ENCODE measurements at places on chromosomes 13 and 19.

- DNase-seq: no peak
These were observed 144.0 kb downstream of the IRS2 start for GRCh38 chr13:109642358-109642757.

GRCh38 chr19:1756705-1757465 lies 3.6 kb downstream of the ONECUT3 start:
- no peak for DNase-seq

- DNase-seq: no peak
These were observed 717.4 kb upstream of the SPRY2 start for GRCh38 chr13:81058211-81058915.

DNA sequence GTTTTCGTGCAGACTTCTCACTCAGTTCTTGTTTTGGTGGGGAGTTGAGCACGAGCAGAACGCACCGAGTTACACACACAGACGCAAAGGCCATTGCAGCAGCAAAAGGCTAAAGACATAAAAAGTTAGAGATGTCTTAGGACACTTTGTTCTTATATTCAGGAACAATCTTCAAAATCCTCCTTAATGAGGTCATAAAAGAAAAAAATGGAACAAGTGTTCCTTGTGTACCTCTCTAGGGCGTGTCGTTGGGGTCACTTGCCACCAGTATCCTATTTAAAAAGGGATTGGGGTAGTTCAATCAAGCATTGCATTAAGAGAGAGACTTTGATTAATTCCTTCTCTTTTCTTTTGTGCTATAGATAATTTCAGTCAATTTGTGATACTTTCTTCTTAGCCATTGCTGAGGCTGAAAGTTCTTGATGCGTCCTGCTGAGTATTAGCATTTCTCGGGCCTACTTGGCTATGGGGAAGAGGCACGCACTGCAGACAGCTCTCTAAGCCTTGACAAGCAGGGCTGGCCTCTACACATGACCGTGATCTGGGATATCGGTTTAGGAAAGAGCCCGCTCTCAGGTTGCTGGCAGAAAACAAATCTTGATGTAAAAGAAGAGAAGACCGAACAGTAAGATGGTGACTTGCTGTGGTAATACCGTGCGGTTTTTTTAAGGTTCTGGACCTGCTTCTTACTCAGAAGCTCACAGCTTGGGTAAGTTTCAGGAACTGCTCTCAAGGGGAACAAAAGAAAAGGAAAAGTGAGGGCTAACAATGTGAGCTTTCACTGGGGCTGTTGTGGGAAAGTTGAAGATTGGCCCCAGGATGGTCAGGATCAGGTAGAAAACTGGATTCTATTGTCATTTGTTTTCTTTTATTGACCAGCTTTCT lies 223.6 kb downstream of the TM9SF2 start:
- no peak for DNase-seq

- no peak for DNase-seq
These were observed 2635.6 kb upstream of the PCDH20 start for GRCh38 chr13:64051278-64051677.

DNA sequence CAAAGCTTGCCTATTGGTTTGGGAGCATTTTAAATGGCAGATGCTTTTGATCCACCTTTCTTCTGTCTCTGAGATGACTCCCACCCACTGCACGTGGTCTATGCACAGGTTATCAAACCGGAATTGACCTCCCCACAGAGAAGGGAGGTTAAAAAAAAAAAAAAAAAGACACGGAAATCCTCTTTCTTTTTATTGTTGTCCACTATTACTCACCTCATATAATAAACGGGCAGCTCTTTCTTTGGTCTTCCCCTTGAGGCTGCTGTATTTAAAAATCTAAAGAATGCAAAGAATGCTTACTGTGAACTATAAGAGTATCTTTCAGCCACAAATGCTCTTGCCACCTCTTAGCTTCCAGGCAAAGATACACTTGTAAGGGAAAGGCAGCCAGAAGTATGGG lies 329.7 kb downstream of the NDFIP2 start:
- no peak for DNase-seq

DNA sequence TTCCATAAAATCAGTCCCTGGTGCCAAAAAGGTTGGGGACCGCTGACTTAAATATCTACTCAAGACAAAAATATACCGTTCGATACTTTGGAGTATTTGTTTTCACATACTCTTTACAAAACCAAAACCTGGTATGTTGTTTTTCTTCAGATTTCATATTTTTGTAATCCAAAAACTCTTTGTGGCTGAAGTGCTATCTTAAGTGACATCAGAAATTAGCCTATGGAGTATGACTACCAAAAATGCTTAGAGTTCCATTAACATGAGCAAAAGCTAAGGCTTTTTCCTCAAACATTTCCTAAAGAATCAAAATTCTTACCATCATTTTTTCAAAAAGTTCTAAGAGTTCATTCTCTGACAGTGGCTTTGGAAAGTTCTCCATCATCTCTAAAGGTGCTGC lies 52.0 kb downstream of the DIAPH3 start:
- DNase-seq: no peak

DNA sequence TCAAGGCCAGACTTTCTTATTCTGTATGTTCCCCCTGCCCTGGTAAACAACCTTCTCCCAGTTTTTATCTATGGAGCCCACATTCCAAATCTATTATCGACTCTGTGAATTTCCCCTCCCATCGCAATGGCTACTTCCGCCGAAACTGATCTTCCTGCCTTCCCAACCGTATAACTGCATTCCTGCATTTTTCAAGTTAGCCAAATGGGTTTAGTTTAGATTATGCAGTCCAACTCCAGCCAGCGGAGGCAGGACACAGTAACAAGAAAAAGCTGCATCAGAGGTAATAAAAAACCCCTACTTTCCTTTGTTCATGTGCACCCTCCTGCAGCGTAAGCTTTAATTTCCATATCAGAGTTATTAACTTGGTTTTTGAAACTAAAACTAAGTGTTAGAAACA lies 112.2 kb upstream of the ZNF91 start:
- DNase-seq: no peak

GRCh38 chr19:23787106-23787505 lies 28.4 kb upstream of the ZNF681 start:
- no peak for DNase-seq

DNA sequence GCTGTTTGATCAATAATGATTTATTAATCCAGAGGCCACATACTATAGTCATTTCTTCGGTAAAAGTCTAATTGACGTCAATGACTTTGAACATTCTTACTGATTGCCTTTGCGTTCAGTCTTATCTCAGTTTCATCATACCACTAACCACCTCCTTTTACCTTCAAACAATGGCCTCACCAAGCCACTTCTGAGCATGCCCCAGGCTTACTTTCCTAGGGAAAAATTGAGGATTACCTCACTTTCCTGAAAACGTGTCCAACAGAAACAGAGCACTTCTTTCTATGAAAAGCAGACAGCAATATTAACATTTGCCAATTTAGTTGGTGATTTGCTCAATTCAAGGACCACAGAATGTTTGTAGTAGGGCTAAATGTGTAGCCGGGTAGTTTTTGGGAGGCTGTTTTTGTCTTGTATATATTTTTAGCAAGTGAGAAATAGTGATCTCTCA lies 157.6 kb downstream of the KLF5 start:
- no peak for DNase-seq

DNA sequence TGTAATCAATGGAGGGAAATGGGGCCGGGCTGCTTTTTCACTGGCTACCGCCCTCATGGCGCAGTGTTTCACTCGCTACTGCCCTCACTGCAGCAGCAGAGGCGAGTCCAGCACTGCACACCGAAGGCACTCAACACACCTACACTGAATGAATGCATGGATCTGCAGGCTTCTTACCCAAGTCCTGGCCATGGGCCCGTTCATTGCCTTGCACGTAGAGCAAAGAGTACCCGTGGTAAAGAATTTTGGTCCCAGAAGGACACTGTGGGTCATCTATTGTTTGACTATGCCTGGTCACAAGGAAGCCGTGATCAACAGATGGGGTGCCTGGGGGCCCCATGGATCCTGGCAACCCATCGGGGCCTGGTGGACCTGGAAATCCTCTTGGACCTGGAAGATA lies 144.9 kb downstream of the COL4A1 start:
- no peak for DNase-seq

DNA sequence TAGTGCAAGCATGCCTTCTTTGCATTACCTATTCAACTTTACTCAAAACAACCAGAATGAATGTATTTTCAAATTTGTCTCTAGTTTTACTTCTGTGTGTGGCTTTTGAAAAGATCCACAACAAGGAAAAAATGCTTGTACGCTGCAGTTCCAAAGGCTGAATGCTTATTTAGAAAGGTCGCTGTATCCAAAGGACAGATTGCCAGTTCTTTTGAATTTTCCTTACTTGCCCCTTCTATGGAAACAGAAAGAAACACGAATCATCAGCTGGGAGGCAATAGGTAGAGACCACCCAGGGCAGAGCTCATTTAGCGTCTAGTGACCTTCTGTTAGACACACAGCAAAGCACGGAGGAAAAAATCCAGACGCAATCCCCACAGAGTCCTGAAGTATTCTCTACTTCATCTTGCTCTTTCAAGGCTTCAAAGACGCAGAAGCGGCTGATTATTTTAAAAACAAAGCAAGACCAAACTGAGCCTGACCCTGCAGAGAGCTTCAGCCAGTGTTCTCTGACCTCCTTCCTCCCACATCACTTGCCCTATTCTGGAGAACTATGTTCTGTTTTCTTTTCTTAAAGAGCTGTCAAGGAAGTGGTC lies 674.6 kb upstream of the SGCG start:
- DNase-seq: no peak

DNA sequence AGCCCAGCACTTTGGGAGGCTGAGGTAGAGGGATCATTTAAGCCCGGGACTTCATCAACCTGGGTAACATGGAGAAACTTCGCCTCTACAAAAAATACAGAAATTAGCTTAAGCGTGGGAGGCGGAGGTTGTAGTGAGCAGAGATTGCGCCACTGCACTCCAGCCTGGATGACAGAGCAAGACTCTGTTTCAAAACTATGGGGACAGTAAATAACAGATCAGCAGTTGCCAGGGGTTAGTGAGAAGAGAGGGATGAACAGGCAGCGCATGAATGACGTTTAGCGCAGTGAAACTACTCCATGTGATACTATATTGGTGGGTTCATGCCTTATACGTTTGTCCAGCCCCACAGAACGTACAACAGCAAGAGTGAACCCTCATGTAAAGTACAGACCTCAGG lies 7.1 kb upstream of the ICAM3 start:
- DNase-seq: peak; percentile 75

- no peak for DNase-seq
These were observed 7.0 kb downstream of the RFX1 start for GRCh38 chr19:13999085-13999484.

- DNase-seq: peak; percentile 13
These were observed 67.2 kb downstream of the CEBPG start for GRCh38 chr19:33440682-33441081.

DNA sequence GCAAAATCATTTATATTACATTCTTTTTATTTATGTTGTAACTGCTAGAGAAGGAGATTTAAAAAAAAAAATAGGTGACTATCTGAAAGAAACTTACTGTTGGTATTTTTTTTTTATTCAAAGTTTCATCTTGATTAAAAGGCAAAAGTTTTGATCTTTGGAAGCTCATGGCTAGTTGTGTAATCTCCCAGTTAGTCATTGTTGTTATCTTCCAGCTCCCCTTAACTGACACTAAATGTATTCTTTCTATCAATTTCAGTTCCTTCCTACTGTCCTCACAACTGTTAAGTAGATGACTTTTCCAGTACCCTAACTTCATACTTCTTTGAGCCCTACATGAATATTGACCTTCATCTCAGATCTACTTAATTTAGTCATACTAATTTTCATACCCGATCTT lies 71.1 kb downstream of the PIBF1 start:
- no peak for DNase-seq

- no peak for DNase-seq
These were observed 1.1 kb downstream of the A1BG start for GRCh38 chr19:58351990-58352755.

DNA sequence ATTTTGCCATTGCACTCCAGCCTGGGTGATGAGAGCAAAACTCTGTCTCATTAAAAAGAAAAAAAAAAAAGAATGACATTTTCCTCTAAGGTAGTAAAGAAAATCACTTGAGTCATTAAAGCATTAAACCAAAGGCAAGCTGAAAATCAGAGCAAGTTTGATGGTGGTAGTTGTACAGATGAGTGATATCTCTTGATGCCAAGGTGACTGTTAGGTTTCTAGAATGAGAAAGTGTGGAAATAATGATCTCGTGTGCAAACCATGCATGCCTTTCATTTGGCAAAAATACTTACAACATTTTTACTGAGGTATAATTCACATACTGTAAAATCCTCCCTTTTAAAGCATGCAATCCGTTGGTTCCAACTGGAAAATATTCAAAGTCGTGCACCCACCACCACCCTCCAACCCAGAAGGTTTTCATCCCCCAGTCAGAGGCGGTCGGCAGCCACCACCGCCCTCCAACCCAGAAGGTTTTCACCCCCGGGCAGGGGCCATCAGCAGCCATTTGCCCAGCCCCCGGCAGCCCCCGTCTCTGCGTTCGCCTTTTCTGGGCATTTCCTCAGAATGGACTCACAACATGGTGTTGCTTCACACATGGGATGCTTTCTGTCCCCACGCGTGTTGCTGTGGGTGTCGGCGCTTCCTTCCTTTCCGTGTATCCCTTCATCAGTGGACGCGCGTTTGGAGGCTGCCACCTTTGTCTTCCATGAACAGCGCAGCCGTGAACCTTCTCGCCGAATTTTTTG lies 90.2 kb downstream of the ATP11A start:
- no peak for DNase-seq

DNA sequence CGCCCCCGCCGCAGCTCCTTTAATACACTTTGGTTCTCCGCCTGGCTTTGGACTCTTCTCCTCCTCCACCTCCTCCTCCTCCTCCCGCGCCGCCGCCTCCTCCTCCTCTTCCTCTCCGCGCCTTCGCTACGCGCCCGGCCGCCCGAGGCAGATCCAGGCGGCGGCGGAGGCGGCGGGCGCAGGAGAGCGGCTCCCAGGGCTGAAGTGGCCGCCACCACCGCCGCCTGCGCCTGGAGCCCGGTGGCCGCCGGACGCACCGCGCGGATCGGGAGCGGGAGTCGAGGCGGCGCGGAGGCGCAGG lies at the start of gene ZIC2:
Gene ZIC2, plus strand, starts transcription at position 50 of the 301 bp plus-strand sequence. CDS start 281 bp downstream, outside the sequence.
- peak; percentile 27 for DNase-seq

GRCh38 chr19:38378866-38379265 lies 4.5 kb downstream of the PSMD8 start:
- DNase-seq: no peak

DNA sequence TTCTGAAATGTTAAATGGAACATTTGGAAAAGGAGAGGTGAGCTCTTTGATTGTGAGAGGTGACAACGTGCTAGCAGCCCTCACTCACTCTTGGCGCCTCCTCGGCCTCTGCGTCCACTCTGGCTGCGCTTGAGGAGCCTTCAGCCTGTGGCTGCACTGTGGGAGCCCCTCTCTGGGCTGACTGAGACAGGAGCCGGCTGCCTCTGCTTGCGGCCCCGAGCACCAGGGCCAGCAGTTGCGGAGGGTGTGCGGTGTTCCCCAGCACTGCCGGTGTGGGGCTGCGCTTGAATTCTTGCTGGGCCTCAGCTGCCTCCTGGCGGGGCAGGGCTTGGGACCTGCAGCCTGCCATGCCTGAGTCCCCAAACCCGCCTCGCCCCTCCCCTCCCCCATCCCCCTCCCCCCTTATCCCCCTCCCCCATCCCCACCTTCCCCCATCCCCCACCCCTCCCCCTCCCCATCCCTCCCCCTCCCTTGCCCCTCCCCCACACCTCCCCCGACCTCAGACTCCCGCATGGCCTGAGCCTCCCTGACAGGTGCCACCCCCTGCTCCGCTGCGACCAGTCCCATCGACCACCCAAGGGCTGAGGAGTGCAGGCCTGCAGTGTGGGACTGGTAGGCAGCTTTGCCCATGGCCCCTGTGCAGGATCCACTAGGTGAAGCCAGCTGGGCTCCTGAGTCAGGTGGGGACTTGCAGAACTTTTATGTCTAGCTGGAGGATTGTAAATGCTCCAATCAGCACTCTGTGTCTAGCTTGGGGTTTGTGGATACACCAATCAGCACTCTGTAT lies 411.0 kb downstream of the OLFM4 start:
- no peak for DNase-seq

- no peak for DNase-seq
These were observed 10.2 kb downstream of the UTP14C start for GRCh38 chr13:52034616-52035226.

Measured in Right ventricle myocardium superior (tissue), 1 donor.